NCI-H1694 (cell line): ENCODE measurements at places on chromosomes 1 and 21.

GRCh38 chr1:63918418-63918945, 144.7 kb downstream of the ROR1 start:
- no peak for DNase-seq

DNA sequence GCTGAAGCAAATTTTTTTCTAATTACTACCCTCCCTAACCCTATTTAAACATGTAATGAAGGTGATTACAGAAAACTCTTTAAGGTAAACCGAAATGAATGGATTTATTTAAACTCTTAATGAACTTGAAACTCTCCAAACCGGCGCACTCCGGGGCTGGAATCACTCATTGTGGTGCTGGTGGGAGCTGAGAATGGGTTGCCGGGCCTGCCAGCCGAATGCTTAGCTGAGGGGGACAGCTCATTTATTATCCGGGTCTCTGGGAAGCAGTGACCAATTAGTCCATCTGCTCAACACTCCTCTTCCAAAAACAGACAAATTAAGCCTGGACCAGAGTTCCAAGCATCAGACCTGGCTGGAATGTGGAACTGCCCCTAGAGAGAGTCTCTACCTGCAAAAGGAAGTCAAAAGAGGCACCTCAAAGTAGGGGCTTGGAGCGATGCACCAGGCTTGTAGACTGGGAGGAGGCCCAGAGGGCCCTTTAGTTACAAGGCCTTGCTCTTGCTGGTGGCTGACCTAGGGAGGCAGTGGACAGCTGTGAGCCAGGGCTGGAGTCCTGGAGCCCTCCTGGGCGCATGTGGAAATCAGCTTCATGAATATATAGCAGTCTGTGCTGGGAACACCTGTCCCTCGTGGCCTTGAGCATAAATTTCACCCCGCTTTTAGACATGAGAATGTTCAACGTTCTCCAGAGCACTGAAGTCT, 320.7 kb downstream of the AJAP1 start:
- DNase-seq: no peak

DNA sequence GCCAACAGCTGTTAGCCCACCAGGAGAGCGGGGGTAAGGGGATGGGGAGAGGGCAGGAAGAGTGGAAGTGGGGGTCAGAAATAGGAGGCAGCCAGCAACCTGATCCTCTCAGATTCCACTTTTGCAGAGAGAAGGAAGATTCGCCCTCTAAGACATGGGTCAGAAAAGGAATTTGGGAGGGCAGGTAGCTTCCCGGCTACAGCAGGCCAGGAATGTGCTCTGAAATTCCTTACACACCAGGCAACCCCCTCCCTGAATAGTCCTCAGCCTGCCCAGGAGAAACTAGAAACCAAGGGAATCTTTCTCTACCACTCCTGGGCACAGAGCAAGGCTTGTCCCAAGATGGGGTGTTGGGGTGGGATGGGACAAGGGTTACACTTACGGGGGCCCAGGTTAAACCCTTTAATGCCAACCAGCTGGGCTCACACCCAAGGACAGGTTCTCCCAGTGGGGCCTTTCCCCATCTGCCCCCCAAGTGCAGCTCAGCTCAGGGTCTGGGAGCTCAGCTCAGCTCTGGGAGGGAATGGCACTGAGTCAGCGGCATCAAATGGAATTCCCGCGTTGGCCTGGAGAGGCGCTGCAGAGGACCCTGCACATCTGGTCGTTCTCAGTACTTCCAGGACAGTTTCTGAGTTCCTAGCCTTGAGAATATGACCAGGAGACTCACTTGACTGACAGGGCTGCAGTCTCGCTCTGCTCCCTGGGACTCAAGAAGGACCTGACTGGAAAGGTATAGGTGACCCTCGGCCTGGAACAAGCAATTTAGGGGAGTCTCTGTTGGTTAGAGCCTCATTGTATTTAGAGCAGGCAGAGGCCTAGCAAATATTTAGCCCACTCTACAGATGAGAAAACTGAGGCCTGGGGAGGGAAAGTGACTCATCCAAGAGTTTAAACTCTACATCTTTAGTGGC, 761 bp downstream of the TNNT2 start:
- peak; percentile 33 for DNase-seq

DNA sequence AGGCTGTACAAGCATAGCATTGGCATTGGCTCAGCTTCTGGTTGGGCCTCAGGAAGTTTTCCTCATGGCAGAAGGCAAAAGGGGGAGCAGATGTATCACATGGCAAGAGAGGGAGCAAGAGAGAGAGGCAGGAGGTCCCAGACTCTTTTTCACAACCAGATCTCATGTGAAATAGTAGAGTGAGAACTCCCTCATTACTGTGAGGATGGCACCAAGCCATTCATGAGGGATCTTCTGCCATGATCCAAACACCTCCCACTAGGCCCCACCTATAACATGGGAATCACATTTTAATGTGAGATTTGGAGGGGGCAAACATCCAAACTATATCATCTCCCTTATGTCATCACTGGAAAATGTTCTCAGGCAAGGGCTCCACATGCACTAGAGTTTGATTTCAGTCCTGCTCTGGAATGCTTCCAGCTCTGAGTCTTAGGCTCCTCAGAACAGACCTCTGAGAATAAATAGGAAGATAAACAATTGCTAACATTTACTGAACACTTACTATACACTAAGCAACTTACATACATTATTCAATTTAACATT, 39.4 kb upstream of the VTCN1 start:
- no peak for DNase-seq

GRCh38 chr1:81801651-81802456, 1.1 kb downstream of the ADGRL2 start:
- peak; percentile 18 for DNase-seq

- DNase-seq: no peak
Observed at GRCh38 chr1:239947801-239948200, 143.9 kb upstream of the FMN2 start.

GRCh38 chr1:207510444-207510843, 14.5 kb downstream of the CR1 start:
- no peak for DNase-seq

DNA sequence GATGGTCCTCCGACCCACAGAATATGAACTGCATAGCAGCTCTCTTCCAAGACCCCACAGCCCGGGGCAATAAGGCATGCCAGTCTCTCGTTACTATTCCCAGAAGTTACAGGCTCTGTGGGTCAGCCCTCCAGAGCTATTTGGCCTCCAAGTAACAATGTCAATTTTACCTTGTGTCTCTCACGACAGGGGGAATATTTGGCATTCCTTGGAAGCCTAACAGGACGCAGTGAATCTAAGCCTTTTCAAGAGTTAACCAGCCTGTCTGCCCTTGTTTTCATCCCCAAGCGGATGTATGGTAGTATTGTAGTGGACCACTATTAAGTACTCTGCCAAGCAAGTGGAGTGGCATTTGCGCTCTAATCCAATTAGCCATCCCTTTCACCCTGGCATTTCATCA, 24.4 kb upstream of the GNG4 start:
- no peak for DNase-seq

GRCh38 chr1:181483285-181484195, at the start of gene CACNA1E:
Gene CACNA1E (plus strand): TSS chr1:181483517. CDS start chr1:181483745, 228 bp downstream.
- DNase-seq: no peak

GRCh38 chr1:57848406-57848805, 424.5 kb upstream of the DAB1 start:
- no peak for DNase-seq

DNA sequence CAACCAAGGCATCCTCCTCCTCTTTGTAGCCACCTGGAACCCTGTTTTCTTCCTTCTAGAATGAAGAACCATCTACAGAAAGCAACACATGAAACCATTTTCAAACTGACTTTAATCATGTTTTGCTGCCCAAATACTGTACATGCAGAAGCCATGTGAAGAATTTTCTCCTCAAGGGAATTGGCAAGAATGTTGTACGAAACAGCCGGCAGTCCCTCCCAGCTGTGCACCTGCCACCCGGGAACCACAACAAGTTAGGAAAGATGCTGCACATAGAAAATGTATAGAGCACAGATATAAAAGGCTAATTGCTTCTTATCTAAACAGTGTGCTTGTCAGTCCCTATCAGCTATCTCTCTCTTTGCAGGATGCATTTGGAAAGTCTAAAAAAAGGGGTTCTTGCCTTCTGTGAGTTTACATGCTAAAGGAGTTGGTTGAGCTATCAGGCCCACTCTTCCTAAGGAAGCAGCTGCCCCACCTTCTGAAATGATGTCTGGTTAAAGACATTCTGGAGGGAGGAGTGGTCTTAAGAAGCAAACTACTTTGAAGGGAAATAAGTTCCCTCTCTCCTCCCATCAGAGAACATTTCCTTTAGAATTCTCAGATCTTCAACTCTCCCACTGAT, 44.8 kb downstream of the RIMS3 start:
- no peak for DNase-seq

- peak; percentile 9 for DNase-seq
Observed at GRCh38 chr1:203152158-203153034, 23.2 kb downstream of the MYBPH start.

- peak; percentile 11 for DNase-seq
Observed at GRCh38 chr1:68495968-68496679, 758 bp downstream of the DEPDC1 start.

- peak; percentile 59 for DNase-seq
Observed at GRCh38 chr1:44786138-44786840, 1.7 kb downstream of the BEST4 start.
